BJ (cell line): ENCODE measurements at places on chromosomes 4 and X.

- no peak for DNase-seq
Measured at GRCh38 chr4:82358847-82359246, 14.9 kb downstream of the HNRNPD start.

- DNase-seq: no peak
Measured at GRCh38 chr4:4415806-4416805, 29.2 kb downstream of the NSG1 start.

- DNase-seq: no peak
Measured at GRCh38 chr4:148868191-148868590, 426.0 kb upstream of the NR3C2 start.

- no peak for DNase-seq
Measured at GRCh38 chr4:80538276-80538926, 202.9 kb downstream of the CFAP299 start.

GRCh38 chr4:2849267-2850152 is 5.9 kb downstream of the ADD1 start:
- no peak for DNase-seq

DNA sequence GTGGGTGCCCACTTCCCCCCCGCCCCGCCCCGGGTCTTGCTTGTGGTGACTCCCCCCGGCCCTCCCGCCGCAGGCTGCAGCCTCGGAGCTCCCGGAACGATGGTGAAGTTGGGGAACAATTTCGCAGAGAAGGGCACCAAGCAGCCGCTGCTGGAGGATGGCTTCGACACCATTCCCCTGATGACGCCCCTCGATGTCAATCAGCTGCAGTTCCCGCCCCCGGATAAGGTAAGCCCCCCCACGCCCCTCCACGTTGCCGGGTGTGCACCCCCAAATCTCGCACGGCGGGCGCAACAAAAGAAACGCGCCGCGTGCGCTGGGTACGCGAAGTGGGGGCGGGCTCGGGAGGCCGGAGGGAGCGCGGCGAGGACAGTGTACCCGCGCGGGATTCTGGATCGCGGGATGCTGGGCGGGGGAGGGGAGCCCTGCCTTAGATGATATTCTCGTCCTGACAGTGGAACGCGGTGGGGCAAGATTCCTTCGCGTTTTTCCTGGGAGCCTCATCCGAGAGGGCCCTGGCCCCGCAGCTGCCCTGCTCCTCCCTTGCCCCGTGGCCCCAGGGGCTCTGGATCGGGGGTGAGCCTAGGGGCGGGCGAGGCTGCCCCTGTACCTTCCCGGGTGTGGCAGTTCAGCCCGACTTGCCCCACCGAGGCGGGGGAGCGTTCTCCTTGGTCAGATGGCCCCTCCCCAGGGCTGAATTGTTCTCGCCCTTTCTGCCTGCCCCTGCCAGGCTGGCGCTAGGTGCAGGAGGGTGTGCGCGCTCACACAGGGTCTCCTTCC is 819 bp downstream of the NSG1 start:
- DNase-seq: no peak

- DNase-seq: no peak
Measured at GRCh38 chrX:143615851-143616250, 20.1 kb downstream of the SLITRK4 start.

DNA sequence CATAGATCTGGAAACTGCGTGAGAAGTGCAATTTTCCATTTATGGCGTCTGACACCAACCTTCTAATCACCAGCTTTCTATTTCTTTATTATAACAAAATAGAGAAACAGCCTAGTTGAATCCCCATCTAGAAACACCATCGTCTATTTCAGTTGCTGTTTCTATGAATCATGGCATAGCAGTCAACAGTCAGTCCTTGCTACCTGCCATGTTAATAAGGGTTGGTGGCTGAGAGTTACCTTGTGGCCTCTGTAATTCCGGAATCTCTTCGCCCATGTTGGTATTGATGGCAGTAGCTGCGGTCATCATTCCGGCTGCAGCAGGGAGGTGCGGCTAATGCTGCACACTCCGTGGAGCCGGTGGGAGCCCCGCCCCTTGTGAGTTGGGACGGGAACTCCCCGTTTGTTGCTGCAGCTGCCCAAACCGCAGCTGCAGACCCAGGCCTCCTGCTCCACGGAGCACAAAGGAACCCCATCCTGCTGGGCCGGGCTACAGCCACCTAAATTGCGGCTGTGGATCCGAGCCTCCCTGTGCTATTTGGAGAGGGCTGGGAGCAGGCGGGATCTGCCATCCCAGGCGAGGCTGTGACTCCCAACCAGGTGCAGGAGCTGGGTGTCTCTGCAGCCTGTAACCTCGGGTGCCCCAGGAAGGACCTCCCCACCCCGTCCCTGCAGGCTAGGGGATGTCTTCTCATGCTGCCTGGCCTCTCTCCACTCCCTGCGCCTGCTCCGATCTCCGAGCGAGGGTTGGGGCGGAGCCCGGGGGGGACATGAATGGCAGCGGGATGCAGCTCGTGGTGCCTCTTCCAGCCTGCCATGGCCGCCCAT is 115.4 kb upstream of the STK26 start:
- no peak for DNase-seq

- DNase-seq: no peak
Measured at GRCh38 chrX:2697306-2697705, 6.2 kb downstream of the CD99 start.

DNA sequence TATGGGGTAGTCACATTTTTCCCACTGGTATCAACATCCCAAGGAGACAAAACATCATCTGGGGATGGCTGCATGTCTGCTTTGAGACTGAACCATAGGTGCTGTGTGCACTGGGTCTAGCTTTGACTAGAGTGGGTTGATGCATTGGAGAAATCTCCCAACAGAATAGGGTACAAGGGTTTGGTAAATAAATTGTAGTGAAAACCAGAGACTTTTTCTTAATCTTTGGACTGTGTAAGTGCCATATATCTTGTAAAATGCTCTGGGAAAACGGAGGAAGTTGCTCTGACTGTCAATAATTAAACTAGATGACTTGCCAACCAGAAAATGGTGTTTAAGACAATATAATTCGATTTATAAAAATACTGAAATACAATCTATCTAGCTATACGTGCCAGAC is 1064.0 kb upstream of the SLIT2 start:
- DNase-seq: no peak

GRCh38 chr4:84878546-84878945 is 87.9 kb downstream of the WDFY3 start:
- DNase-seq: no peak

- no peak for DNase-seq
Measured at GRCh38 chrX:10166731-10167151, 10.0 kb downstream of the CLCN4 start.

GRCh38 chr4:150141756-150142155 is 63.5 kb downstream of the DCLK2 start:
- DNase-seq: no peak

GRCh38 chrX:150446151-150446550 is 83.0 kb downstream of the MAMLD1 start:
- no peak for DNase-seq

DNA sequence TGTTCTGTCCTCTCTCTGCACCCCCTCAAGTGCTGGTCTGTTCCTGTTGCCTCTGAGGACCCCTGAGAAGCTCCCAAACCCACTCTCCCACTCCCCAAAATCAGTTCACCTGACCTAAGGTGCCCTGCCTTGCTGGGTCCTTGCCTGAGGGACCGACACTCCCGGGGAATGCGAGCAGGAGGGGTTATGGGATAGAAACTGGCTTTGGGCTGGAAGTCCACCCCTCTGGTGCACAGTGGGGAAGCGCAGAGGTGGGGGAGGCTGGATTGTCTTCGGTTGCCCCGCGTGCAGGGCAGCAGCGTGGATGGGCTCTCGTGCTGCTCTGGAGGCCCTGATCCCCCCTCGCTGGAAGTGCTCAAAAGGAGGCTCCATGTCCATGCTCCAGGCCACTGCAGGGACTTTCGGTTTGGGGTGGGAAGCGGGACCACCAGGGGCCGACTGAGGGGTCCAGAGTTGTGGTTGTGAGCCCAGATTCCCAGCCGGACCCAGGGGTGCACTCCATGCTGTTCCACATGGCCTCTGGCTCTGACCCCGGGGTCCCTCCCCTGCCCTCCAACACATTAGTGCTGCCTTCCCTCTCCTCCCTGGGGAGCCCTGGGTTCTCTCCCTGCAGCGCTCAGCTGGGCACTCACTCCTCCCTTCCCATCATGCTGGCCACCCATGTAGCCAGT is 7.6 kb downstream of the SORCS2 start:
- DNase-seq: no peak

DNA sequence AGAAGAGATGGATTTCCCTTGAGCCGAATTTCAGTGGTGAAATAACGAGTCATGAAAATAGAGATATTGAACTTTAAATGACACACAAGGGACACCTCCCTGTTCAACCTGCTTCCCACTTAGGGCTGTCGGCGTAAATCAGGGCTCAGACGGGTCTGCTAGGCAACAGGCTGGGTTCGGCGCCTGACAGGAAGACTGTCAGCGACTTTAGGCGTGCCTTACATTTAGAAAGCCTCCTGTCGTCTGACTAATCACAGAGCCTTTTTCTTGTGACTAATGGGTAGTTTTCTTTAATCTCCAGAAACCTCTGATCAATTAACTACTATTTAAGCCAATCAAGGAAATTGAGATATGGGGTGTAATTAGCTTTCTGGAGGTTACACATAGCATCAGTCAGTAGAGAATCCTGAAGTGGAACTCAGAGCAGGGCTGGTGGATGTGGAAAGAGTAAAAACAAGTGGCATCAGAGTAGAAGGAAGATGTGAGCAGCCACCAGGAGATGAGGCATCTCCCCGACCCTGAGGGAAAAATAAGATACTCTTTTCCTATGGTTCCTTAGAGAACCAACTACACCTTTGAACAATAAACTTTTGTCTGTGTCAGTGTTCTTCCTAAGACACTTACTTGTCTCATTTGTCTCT is 86.2 kb upstream of the HS3ST1 start:
- no peak for DNase-seq

DNA sequence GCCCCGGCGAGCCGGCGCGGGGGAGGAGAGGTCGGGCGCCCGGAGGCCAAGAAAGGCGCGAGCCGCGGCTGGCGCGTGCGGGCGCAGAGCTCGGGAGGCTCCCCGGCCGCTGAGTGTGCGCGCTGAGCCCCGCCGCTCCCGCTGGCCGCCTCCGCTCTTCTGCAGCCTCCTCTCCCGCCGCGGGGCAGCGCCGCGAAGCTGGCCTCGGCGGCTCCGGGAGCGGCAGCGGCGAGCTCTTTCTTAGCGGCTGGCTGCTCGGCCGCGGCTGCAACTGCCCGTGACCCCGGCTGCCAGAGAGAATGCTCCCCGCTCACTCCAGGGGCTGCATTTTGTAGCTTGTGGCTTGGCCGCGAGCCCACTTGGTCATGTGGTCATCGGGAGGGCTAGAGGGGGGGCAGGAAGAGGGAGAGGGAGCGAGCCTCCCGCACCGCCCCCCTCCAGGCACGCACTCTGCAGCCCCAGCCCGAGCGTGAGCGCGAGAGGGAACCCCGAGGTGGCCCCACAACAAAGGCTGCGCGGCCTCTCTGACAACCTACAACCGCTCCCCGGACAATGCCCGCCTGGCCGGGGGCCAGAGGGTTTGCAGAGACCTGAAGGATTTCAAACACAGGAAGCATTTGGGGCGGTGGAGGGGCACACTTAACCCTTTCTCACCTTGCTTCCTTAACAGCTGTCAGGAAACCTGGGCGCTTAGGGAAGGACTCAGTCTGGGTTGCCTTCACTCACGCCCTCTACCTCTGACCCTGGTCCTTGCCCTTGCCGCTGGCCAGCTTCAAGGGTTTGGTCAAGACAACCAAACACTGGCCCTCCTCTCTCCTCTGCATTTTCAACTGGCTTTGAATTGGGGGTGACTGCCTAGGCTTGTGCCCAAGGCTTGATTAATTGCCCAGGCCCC is at the start of gene APLN:
APLN (minus strand) TSS at position 305 of the 895 bp plus-strand sequence. CDS start 326 bp downstream, outside the sequence.
- no peak for DNase-seq
